SW 1271 (cell line): ENCODE measurements at places on chromosomes 2 and 18.

- no peak for DNase-seq
Observed at GRCh38 chr2:71530211-71530610, 76.8 kb downstream of the DYSF start.

GRCh38 chr18:55508651-55509050, 79.3 kb downstream of the TCF4 start:
- no peak for DNase-seq

DNA sequence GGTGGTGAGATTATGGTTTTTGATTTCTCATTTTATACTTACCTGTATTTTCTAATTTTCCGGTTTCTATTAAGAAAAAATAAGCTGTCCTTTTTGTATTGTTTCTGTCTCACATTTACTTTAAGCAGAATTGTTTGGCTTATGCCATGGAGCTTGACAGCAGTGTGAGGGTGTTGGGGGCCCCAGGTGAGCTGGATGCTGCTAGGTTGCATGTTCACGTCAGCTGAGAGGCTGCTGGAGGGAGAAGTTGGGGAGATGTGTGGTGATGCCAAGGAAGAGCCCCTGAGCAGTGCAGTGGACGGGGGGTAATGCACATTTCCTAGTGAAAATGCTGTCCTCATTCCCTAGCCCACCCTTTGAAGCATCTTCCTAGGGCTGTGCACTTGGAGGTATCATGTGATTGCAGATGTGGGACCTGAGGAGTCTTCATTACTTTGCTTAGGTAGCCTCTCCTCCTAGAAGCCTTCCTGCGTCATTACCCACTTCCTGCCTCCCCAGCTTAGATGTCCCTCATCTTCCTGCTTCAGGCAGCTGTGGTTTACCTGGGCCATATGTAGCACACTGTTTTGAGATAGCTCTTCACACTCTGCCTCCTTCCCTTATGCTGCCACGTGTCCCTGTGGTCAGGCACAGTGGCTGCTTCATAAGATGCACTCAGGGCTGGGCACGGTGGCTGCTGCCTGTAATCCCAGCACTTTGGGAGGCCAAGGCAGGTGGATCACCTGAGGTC, 16.2 kb downstream of the ATG16L1 start:
- DNase-seq = no peak

DNA sequence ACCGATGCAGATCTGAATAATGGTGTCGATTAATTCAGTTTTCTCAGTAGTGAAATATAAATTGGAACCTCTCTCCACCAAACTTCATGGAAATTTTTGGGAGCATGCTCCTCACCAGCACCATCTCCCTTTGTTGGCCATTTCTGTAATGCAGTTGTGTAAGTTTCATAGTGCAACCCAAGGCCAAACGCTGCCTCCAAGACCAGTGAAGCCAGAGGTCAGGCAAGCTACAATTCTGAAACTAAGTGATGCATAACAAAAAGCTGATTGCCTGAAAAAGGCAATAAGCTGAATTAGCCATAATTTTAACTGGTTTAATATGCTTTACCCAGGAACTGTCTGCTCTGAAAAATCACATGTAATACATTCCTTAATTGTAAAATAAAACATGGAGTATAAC, 138.3 kb upstream of the TACR1 start:
- no peak for DNase-seq

DNA sequence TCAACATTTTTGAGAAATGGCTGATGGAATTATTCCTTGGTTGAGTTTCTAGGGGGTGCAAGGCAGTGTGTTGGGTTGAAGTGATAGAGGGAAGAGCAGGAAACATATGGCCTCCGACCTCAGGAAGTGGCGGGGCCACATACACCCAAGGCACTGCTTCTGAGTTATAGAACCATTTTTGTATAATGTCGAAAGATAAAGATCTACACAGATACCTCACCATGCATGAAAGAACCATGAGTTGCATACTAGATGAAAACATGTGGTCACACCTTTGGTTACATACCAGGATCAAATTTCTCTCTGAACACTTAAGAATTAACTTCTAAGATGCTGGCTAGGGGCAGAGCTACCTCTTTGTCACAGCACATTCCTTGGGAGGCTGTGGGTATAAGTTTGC, 23.2 kb downstream of the LAMA3 start:
- no peak for DNase-seq

DNA sequence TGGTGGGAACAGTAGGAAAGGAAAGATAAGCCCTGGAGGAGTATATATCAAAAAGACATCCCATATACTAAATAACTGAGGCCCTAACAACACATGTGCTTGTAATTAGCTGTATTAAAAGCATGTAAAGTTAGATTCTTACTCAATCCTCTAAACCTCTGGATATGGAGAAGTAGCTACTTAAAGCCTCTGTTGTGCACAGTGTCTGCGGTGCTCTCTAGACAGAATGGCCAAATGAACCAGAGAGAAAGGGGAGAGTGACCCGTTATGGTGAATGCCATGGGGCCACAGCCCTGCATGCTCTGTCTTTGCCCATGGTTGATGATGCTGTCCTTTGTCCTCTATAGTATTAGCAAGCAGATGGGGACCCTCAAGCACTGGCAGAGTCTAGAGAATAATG, 104.4 kb upstream of the SLC8A1 start:
- DNase-seq = no peak

GRCh38 chr2:44441200-44441599, 79.5 kb downstream of the CAMKMT start:
- no peak for DNase-seq

DNA sequence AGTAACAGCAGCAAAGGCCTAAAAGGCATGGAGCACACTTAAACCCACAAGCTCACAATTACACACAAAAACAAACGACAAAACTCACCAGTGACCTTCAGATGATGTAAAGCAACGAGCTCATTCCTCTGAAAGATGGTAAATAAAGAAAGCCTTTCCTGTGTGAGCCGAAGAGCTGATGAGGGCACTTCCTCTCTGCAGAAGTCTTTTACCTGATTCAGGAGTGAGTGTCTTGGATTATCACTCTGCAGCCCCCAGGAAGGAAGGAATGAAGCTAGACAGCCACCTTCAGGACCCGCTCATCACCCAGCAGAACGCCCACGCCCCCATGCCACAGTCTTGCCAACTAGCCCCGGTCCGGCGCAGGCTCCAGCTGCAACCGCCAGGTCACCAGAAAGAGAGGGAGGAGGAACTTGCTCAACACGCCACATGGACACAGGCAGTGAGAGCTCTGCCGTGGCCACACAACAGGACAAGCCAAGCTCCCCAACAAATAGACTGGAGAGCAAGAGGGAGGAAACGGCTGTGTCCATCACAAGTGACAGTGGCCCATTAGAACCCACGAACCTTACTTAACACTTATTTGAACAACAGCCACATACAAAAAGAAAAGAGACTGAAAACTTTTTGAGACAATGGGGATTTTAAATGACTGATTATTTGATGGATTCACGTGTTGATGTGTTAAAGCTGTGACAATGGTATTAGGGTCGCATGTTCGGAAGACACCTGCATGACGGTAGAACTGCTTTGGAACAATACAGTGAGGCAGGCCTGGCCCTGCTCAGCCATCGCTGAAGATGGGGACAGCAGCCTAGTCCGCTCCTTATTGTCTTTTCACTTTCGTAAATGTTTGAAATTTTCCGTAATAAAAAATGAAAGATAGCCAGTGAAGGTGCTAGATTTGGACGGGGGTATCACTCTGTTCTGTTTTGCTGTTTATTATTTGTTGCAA, 127.3 kb downstream of the HDAC4 start:
- no peak for DNase-seq

- DNase-seq = no peak
Observed at GRCh38 chr2:2735041-2735440, 404.0 kb upstream of the MYT1L start.
